ENCODE measurements at places on chromosomes 13 and 19.

GRCh38 chr13:48731957-48732569 is 78.3 kb downstream of the CYSLTR2 start:
- no peak for DNase-seq

GRCh38 chr13:56736966-56737365 is 403.8 kb upstream of the PRR20A start:
- DNase-seq: no peak

GRCh38 chr13:36512771-36513170 is 80.5 kb downstream of the CCNA1 start:
- DNase-seq: no peak

DNA sequence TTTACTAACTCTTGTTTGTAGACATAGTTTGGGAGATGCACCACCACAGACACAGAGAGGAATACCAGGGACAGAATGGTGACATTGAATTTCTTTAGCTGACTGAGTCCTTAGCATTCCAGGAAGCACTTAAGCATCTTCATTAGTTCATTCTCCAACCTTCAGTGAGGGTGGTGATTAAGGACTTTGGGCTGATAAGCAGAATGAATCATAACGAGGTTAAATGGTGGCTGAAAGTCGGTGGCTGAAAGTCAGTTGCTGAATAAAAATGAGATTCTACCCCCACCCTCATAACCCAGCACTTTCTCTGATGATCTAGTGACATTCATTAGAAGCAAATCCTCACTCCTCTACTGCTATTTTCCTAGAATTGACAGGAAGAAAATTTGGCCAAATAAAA is 10.6 kb downstream of the PCDH8 start:
- DNase-seq: no peak

GRCh38 chr13:55761986-55762385 is 1378.7 kb upstream of the PRR20A start:
- DNase-seq: no peak

- no peak for DNase-seq
Observed at GRCh38 chr13:110155072-110155471, 151.9 kb downstream of the COL4A1 start.

- DNase-seq: no peak
Observed at GRCh38 chr19:42269478-42270345, 660 bp downstream of the CIC start.
